Activated CD4-positive, alpha-beta T cell treated with anti-CD3 and anti-CD28 coated beads, Interleukin-2, amount 10 ng/mL, durations not matched to agents 24 days and 14 days (primary cell): ENCODE measurements at places on chromosomes 5 and 9.
A peak's percentile ranks its signal among the peaks of the same experiment; 100 is the strongest.

DNA sequence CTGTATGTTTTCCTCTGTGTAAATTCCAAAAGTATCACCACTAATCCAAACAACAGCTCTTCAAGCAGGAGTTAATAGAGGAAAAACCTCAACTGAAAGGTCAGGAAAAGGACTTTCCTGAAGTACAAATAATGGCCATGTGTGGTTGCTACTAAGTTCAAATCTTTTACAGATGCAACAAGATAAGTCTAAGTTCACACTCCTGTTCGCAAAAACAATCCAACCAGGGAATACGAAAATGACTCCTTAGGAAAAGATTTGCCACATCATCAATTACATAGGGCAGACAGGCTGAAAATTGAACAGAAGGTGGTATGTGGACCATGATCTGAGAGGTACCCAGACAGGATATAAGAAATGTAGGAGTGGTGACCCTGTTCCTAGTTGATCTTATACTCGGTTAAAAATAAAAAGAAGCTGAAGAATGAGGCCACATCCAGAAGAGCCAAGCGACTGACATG, 210.2 kb downstream of the TSSK1B start:
- DNase-seq = no peak

DNA sequence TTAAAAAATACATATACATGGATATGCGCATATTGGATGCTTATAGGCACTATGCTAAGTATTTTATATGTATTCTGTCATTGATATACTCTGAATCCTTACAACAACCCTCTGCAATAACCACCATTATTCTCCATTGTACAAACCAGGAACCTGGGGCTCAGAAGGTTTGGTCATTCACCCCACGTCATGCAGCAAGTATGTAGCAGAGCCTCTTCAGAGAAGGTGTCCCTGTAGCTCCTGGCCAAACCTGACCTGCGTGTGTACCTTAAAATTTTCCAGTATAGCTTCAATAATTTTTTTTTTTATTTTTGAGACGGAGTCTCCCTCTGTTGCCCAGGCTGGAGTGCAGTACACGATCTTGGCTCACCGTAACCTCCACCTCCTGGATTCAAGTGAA, 51.9 kb downstream of the MFAP3 start:
- no peak for DNase-seq

DNA sequence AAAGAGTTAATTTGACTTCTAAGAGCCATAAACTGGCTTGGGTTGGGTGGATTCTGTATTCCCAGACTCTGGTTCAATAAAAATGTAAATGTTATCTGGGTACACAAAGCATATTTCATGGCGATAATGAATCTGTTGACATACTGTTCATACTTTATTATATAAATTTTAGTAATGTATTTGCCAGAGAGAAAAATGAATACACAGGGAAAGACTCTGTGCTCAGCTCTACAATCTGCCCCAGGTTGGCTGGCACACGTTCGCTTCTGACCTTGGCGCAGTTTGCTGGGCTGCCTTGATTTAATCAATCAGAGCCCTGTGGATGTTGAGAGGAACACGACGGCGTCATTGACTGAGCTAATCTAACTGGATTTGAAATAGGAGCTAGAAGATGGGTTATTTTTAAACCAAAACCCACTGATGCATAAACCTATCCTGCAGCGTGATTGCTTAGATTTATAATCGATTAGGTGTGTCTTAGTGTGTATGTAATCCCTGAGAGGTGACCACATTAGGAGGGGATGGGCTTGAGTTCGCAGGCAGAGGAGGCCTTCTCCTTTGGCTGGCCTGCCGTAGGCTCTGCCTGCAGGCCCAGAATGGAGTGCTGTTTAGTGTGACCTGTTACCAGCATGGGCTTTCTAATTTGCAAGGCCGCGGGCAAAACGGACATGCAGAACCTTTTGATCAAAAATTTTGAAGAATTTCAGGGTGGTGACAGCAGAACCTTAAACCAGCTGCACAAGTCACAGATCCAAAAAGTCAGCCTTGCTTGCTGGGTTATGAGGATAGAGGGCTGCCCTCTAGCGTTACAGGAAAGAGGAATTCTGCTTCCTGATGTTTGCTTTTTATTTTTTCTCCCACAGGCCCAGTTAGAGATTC, 3.9 kb upstream of the ADCY2 start:
- DNase-seq = peak; percentile 40

GRCh38 chr5:91140657-91141056, 242.5 kb downstream of the ARRDC3 start:
- no peak for DNase-seq

GRCh38 chr5:72137826-72138409, 30.6 kb downstream of the MAP1B start:
- no peak for DNase-seq

- DNase-seq = peak; percentile 55
These were observed 786 bp upstream of the HRCT1 start for GRCh38 chr9:35905051-35905781.

DNA sequence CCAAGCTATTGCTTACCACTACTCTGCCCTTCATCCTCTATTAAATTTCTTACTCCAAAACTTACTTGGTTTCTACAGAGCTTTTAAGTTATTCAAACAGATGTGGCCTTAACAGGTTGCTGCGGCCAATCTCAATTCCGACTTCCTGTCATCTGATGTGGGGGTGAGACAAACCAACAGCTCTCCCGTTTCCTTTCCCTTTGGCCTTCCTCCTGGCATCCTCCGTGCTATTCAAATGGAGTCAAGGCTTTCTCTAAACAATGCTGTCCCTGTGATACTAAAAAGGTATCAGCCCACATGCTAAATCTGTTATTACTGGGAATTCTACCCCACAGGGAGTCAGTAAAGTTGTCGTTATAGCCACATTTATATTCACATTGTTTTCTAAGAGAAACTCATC, 11.8 kb downstream of the RBM18 start:
- DNase-seq = no peak

DNA sequence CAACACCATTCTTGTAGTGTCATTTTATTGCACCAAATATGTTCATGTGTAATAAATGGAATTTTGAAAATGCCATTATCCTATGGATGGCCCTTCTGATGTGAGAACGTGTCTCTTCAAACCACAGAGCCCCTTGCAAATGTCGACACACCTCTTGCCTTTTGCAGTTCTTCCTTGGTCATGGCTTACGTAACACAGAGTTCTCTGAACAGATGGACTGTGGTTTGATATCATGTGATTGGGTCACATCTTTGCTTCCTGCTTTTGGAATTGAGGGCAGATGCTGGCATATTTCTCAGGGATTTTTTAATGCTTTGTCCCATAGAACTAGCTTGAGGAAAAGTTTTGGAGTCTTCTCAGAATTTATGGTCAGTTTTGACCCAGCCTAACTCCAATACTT, 4.6 kb downstream of the TGFBR1 start:
- no peak for DNase-seq

GRCh38 chr5:40791715-40792139, 6.4 kb downstream of the PRKAA1 start:
- DNase-seq = no peak

GRCh38 chr5:53422539-53422938, 57.9 kb upstream of the FST start:
- no peak for DNase-seq

- DNase-seq = no peak
These were observed 4.4 kb upstream of the SPTLC1 start for GRCh38 chr9:92119586-92119985.
